Eye (tissue), 1 donor: ENCODE measurements at places on chromosomes 5 and 9.

DNA sequence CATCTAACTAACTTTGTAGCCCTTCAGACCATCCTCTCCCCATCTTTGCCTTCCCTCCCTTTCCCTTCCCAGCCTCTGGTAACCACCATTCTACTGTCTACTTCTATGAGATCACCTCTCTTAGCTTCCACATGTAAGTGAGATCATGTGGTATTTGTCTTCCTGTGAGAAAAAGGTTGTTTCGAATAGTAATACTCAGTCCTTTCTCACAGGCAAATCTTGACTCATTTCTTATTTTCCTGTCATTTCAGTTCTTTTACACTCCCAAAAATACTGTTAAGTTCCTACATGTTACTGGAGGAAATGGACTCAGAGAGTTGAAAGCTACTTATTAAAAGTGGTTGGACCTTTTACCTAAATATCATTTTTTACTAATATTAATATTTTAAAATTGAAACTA is 82.1 kb downstream of the SLF1 start:
- no peak for DNase-seq

- no peak for DNase-seq
These were observed 4.3 kb upstream of the RIC1 start for GRCh38 chr9:5624655-5625054.

DNA sequence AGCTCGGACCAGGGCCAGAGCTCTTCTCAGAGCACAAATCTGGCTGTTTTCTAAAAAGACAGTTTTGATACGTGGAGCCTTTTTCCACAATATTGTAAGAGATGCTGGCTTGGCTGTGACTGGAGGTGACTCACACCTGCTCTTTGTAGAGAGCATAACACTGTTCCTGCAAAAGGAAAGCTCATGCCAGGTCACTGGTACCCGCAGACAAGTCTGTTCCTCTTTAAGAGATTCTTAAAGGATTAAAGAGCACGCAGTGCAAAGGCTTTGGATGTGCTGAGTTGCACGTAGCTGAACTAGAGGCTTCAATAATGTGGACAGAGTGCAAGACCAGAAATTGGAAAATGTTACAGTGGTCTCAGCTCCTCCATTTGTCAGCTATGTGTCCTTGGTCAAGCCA is 19.0 kb downstream of the ACTL7B start:
- DNase-seq = no peak

- peak; percentile 61 for DNase-seq
These were observed 53.1 kb upstream of the ANKRD55 start for GRCh38 chr5:56286015-56286884.

GRCh38 chr5:138466125-138466899 is 1.0 kb downstream of the EGR1 start:
- DNase-seq = peak; percentile 71

- no peak for DNase-seq
These were observed 16.8 kb downstream of the MACROH2A1 start for GRCh38 chr5:135382106-135382790.

- DNase-seq = peak; percentile 68
These were observed 414.1 kb upstream of the CLINT1 start for GRCh38 chr5:158273035-158273434.

DNA sequence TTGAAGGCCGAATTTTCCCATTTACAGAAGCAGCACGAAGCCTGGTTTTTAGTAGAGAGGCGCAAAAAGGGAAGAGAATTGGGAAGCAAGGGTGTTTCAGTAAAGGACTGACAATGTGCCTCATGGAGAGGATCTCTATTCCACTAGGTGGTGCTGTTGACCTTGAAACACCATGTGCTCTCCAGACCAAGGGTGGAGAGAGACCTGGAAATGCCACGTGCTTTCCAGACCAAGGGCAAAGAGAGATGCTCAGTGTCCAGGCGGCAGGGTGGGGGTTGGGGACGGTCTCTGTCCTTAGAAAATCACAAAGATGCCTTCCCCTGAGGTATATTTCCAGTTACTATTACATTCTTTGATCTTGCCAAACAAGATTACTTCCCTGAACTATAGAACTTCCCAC is 425.3 kb downstream of the CSNK1G3 start:
- no peak for DNase-seq

GRCh38 chr5:98391921-98392625 is 381.4 kb upstream of the RGMB start:
- no peak for DNase-seq

- DNase-seq = peak; percentile 68
These were observed 845.3 kb upstream of the PTPRD start for GRCh38 chr9:11457825-11458790.

DNA sequence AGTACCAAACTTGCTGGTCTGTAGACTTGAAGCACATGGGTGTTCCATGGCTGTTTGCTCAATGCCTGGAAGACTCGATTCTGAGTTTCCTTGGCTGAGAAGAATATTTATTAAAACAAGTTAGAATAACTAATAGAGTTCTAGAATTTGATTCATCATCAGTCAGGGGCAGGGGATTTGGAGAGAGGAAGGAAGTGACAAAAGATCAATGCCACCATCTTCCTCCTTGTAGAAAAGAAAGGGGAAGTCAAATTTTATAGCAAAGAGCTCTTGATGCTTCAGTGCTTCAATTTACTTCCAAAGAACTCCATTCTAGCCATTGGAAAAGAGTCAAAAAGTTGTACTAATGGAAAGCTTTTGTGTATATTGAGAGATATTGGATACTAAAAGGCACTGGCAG is 236.3 kb downstream of the MCTP1 start:
- DNase-seq = no peak

GRCh38 chr9:133527444-133527920 is 2.7 kb upstream of the MYMK start:
- peak; percentile 71 for DNase-seq

DNA sequence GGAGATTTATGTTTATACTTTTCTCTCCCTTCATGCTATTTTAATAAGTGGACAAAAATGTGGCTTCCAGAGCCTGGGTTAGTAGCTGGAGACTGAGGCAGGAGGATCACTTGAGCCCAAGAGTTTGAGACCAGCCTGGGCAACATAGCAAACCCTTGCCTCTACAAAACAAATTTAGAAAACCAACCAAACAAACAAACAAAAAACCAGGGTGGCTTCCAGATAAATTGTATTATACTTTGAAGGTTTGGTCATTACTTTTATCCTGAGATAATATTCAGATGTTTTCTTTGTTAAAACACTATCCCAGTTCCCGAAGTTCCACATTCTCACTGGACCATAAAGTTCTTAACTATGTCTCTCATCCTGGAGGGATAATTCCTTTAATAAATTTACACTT is 46.0 kb downstream of the ALDH1A1 start:
- no peak for DNase-seq

- no peak for DNase-seq
These were observed 157.0 kb downstream of the GABBR2 start for GRCh38 chr9:98551511-98552286.

GRCh38 chr9:113289091-113289490 is 13.6 kb downstream of the PRPF4 start:
- DNase-seq = no peak

DNA sequence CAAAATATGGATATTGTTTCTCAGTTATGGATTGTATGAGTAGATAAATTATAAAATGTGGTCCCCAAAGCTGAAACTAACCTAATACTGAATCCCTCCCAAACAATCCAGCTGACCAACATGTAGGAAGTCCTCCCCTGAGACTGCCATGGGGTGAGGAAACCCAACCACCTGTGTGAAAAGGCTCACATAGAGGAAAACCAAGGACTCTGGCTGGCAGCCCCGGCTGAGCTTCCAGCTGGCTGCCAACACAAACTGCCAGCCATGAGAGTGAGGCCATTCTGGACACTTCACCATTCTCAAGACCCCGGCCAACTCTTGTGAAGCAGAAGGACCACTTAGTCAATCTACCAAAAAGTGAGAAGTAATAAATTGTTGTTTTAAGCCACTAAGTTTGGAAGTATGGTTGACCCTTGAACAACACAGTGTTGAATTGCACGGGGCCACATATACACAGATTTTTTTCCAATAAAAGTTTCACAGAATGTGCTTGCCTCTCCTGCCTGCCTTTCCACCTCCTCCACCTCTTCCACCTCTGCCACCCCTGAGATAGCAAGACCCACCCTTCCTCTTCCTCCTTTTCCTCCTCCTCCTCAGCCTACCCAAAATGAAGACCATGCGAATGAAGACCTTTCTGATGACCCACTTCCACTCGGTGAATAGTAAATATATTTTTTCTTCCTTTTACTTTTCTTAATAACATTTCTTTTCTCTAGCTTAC is 15.3 kb upstream of the NRG2 start:
- no peak for DNase-seq

DNA sequence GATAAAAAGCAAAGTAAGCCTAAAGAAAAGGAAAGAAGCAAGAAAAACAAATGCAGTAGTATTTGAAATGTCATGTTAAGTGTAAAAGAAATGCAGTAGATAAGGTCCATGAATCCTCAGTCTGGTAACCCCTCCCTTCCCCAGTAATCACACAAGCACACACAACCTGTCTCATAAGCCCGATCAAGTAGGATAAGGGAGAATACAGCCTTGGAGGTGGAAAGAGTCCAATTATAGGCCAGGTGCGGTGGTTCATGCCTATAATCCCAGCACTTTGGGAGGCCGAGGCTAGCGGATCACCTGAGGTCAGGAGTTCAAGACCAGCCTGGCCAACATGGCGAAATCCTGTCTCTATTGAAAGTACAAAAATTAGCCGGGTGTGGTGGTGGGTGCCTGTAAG is 117.9 kb downstream of the GADD45G start:
- no peak for DNase-seq

DNA sequence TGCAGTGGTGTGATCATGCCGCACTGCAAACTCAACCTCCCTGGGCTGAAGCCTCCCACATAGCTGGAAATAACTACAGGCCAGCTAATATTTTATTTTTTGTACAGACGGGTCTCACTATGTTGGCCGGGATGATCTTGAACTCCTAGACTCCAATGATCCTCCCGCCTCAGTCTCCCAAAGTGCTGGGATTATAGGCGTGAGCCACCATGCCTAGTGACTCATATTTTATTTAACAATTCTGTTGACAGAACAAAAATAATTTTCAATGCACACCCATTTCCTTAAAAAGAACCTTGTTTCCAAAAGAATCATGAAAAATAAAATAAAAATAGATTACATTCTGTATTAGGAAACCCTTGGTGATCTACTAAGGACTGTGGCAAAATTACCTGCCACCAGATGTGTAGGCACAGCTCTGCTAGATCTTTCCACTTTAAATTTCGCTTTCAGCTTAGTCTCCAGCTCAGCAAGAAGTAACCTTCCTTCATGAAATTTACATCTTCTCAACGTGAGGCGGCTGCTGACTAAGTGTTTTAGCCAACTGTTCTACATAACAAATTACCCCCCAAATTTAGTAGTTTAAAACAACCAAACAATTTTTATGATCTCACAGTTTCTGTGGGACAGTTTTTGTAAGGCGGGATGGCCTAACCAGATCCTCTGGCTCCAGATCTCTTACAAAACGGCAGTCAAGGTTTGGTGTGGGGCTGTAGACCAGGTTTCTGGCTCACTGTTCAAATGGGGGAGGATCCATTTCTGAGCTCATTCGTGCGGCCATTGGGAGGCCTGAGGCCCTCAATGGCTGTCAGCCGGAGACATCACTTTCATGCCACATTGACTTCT is 32.6 kb upstream of the GOLPH3 start:
- no peak for DNase-seq

- no peak for DNase-seq
These were observed 22.3 kb downstream of the TTC33 start for GRCh38 chr5:40733434-40733833.

GRCh38 chr5:18397891-18398290 is 763.6 kb downstream of the TAF11L14 start:
- DNase-seq = peak; percentile 69

DNA sequence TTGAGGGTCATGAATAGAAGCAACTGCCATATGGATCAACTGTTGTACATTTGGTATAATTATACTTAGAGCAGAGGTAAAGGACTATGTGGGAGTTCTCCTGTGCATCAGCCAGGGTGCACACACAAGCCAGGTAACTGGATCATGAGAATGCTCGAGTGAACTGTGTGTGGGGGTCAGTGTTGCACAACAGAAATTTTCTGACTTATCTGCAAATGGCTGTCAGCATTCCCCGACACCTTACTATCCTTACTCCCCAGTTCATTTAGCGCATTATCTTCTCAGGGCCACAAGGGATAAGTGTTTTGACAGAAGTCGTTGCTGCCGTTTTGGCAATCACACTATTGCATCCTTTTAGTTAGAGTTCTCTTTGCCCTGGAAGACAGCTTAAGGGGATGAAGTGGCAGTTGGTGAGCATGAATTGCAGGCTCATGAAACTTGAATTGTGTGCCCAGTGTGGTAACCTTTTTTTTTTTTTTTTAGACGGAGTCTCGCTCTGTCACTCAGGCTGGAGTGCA is 1.7 kb downstream of the CANX start:
- peak; percentile 12 for DNase-seq

DNA sequence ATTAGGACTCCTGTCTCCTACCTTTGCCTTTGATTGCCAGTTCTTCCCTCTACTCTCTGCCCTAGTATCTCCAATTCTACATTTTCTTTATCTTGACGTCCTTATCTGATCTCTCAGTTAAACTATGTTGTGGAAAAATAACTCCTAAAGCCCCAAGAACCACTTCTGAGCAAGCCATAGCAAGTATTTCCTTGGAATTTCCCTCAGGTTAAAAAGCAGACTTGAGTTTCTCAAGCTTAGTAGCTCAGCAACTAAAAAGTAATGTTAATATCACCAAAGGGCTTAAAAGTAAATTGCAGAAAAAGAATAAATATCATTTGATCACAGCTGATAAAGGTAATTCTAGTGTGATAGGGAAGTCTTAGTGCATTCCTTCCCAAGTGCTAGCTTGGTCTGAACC is 13.2 kb upstream of the HSPB3 start:
- no peak for DNase-seq

DNA sequence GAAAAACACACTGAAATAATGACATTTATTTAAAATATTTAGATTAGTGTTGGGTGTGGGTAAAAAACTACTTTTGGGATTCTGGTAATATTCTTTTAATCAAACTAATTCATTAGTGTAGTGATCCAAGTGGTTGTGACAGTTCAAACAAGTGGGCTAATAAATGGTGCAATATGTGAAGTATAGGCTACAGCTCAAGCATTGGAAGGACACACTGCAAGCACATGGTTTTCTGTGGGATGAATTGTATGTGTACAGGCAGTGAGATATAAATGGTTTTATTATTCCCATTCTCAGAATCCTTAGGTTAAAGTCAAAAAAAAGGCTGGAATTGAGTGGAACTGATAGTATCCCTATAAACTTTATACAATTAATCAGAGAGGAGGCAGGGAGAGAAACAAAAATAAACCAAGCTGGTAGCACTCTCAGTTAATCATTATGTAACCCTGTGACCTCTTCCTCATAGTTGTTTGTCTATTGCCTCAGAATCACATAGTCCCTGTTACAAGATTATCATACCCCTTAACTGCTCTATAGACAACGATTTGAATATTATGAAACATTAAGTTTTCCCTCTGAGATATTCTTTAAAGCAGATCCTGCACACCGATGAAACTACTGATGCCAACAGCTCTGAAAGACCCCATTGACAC is 1755.4 kb upstream of the ACO1 start:
- DNase-seq = no peak
